ENCODE measurements at places on chromosomes 11 and 22.

- no peak for DNase-seq
Observed at GRCh38 chr22:30326255-30326705, 461 bp downstream of the TBC1D10A start.

DNA sequence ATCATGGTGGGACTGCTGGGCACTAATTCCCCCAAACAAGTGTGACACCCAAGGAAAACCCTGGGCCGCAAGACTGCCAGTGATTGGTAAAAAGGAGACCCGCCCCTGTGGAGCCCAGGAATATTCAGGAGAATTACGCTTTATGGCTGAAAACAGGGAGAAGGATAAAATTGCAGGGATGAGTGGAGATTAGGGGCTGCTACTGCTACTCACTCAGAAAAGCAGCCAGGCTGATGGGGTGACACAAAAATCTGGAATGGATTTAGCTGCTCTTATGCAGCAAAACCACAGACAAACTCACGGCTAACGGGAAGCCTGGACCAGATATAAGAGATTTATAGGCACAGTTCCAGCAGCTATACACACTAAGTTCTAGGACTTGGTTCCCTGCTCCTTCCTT, 4.4 kb upstream of the FBXO3 start:
- DNase-seq, result no peak

DNA sequence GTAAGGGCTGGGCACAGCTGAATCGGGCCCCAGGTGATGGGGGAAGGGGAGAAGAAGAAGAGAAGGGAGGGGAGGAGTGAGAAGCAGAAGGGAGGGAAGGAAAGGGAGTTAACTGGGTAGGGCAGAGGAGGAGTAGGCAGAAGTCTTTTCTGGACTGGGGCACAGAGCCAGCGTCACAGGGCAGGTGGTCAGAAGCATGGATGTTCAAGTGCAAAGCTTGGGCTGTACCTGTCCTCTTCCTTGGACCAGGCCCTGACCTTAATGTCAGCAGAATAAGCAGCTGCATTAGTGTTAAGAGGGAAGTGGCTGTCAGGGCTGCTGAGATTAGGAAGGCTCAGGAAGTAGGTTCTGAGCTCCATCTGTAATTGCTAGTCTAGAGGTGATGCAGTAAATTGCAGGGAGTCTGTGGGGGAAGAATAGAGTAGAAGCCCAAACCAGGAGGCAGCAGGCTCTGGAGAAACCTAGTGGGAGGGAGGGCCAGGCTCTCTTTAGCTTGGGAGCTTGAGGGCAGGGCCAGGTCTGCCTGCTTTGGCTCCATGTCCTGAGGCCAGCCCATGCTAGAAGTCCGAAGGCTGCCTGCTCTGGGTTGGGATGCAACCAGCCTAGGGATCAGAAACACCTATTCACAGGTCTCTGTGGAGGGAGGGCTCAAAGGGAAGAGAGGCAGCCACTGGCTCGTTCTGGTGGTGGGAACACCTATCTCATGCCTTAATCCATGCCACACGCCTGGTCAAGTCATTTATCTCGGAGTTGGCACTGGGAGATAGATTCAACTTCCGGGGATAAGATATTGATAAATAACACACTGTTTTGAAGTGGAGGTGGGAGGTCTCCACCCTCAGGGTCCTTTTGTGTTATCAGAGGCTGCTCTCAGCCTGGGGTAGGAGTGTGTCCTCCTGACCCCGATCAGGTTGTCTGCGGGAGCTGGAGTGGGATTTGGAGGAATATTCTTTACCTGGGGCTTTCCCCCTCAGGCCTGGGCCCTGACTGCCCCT, 1.7 kb upstream of the UCP3 start:
- no peak for DNase-seq

- no peak for DNase-seq
Observed at GRCh38 chr11:126165311-126165720, 46.1 kb downstream of the RPUSD4 start.

DNA sequence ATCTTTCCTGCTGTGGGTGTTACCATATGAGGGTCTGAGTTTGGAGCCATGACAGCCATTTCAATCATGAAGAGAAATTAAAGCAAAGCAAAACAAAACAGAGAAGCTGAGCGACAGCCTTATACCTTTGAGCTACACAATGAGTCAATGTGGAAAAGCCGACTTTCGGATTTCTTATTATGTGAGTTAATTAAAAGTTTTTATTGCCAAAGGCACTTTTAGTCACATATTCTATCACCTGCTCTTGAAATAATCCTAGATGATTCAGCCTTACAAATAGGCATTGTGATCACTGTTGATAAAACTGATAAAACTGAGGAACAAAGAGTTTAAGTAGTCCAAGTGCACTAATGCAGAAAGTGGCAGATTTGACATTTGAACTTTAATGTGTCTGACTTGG, 381.9 kb upstream of the TENM4 start:
- no peak for DNase-seq

GRCh38 chr22:19745155-19746101, 15.2 kb upstream of the TBX1 start:
- no peak for DNase-seq

GRCh38 chr11:64003807-64004589, 17.8 kb downstream of the OTUB1 start:
- no peak for DNase-seq

DNA sequence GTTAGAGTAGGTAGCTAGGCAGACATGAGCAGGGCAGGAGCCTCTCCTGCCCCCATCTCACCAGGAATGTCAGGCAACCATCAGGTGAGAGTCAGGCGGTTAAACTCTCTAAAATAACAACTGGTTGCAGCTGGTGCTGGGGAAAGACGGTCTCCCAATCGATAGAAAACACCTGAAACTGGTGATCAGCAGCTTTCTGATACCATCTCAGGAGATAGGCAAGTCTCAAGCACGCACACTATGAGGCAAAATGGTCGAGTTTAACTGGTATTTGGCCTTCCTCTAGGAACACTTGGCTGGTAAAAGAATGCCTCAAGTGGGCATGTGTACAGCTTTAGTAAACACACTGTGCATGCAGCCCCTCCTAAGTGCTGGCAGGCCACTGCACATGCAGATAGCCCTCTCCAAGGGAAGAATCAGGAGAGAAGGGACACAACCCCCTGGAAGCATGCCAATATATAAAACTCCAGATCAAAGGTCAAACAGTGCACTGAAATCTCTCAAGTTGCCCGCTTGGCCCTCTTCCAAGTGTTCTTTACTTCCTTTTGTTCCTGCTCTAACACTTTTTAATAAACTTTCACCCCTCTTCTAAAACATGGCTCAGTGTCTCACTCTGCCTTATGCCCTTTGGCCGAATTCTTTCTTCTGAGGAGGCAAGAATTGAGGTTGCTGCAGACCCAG, 88.7 kb downstream of the USP35 start:
- no peak for DNase-seq

DNA sequence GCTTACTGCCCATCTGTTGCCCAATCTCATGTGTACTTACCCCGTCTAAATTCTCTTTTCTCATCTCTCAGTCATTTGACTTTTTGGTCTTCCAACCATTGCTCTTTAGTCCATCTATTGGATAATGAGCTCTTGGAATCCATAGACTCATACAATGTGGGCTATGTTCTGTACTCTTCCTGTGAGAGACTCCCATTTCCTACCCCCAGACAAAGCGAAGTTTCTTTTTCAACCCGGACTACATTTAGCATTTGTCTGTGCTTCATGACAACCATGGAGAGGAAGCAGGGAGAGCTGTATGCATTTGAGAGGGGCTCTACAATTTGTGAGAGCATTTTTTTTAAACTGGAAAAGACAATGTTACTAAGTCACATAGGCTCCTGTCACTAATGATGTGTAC, 4.0 kb upstream of the ARHGAP42 start:
- no peak for DNase-seq

DNA sequence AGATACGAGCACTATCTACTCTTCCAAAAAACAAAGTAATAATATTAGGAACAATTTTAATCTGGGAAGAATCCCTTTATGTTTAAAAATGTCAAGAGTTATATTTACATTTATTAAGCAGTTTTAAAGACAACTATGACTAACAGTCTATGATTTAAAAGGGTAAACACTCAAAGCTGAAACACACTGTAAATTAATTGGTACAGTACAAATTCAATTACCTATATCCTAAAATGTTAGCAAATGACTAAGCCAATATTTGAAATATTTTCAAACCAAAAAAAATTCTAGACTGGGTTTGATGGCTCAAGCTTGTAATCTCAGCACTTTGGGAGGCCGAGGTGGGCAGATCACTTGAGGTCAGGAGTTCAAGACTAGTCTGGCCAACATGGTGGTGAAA, 36.0 kb upstream of the CHRNA10 start:
- no peak for DNase-seq

- DNase-seq, result peak; percentile 50
Observed at GRCh38 chr11:134725716-134726639, 313.9 kb upstream of the B3GAT1 start.

GRCh38 chr11:103024086-103024485, 67.9 kb downstream of the DCUN1D5 start:
- DNase-seq, result no peak

GRCh38 chr22:30282616-30283046, 6.7 kb downstream of the CASTOR1 start:
- no peak for DNase-seq

GRCh38 chr22:23212061-23213021, 32.0 kb downstream of the BCR start:
- DNase-seq, result no peak

DNA sequence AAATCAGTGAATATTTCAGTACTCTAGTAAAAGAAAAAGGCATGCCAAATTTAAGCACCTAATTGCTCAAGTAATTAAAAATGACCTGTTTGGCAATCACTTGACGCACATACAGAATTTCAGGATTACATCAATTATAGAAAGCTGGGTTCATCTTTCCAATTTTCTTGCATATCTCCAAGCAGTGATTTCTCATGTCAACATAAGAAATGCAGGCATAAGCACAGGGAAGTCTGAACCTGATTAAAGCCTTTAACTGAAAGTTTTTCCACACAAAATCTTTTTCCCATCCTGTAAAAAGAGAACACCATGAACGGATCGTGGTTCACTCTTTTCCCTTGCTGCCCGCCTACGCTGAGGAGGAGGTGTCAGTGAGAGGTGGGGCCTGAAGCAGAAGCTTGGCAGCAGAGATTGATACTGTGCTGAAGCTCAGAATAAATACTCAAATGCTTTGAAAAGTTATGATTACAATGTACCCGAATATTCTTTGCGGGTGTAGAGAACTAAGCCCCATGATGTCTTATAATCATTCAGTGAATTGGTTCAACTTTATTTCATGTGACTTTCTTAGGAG, 704.1 kb upstream of the CCDC90B start:
- no peak for DNase-seq

DNA sequence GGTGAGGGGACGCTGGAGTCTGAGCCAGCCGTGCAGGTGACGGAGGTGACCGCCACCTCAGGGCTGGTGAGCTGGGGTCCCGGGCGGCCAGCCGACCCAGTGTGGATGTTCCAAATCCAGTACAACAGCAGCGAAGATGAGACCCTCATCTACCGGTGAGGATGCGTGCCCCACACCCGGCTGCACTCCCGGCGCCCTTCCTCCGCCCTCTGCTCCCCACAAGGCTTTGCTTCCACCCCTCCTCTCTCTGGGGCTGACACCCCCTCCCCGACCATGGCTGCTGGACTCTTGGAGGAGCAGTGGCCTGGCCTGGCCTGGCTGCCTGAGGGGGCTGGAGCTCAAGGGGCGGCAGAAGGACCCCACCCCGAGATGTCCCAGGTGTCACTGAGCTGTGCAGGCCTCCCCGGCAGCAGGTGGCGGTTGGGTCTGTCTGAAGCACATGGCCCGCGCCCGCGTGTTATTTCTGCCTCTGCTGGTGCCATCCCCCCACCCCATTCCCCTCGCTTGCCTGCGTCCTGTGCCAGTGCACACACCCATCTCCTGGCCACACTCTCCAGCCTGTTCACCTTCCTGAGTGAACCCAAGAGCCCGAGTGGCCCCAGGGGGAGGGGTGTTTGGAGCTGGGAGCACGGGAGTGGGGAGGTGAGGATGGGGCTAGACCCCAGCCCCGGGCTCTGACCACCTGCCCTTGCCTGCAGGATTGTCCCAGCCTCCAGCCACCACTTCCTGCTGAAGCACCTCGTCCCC, 2.2 kb downstream of the LRFN4 start:
- no peak for DNase-seq

DNA sequence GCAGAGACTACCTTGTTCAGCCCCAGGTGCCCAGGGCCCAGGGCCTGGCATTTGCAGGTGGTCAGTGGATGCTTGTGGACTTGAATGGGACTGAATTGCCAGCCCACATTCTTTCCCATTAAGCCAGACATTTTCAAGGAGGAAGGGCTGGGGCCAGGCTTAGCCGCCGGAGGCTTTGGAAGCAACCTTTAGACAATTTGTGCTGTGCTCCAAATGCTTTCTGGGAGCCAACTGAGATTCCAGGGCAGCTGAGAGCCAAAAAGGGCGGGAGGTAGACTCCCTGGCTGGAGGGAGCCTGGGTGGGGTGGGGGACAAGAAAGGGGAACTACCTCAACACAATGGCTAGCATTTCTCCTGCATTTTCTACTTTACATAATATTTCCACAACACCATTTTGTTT, 54.8 kb upstream of the TIMP3 start:
- DNase-seq, result no peak

DNA sequence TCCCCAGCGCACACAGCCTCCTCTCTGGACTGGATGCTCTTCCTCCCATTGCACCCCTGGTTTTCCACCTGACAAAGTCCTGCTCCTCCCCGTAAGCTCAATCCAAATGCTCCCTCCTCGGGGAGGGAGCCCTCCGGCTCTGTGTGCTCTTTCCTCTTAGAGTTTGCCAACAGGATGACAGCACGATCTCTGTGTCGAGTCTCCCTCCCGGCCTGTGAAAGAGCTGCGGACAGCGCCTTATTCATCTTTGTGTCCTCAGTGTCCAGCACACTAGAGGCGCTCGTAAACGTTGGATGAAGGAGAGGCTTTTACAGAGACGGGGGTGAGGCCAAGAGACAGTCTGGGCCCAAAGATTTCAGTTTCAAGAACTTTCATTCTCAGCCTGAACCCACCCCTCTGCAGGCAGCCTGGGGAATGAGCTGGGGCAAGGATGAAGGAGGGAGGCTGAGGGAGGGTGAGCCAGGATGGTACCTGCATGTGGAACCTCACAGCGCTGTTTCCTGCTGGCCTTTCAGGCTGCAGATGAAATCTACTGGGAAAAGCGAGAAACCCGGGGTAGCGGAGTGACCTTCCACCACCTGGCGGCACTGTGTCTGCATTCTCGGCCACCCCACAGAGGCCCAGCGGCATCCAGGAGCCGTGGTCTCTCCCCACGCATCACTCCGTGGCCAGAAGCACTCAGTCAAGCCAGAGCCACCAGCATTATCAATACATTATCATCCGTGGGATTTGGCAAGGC, 8.5 kb upstream of the TMPRSS4 start:
- DNase-seq, result peak; percentile 68

DNA sequence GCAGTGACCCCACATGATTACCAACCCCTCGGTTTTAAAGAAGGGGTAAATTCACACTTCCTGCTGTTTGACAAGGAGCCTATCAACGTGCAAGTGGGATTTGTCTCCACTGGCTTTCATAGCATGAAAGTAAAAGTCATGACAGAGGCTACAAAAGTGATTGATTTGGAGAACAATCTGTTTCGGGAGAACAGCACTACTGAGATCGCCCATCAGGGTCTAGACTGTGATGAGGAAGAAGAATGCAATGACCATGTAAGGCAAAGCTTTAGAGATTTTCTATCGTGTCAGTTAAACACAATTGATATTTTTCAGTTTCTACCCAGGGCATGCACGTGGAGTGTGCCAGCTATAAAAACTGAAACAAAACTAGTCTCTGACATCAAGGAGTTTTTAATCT, 41.7 kb downstream of the HORMAD2 start:
- no peak for DNase-seq

GRCh38 chr11:62144641-62145255, 20.9 kb downstream of the INCENP start:
- DNase-seq, result peak; percentile 5
